Spinal cord (tissue), 10 donors: ENCODE measurements at places on chromosomes 3 and 15. TPM values are rescaled to one million over a fixed set of nuclear protein-coding genes. Genes with fewer than 3 reads are reported as not detected.
A peak's percentile ranks its signal among the peaks of the same experiment; 100 is the strongest.

- DNase-seq: no peak
Observed at GRCh38 chr15:99721104-99721778, 12.0 kb downstream of the LYSMD4 start.

GRCh38 chr3:54211097-54211496, 88.7 kb downstream of the CACNA2D3 start:
- DNase-seq: no peak

DNA sequence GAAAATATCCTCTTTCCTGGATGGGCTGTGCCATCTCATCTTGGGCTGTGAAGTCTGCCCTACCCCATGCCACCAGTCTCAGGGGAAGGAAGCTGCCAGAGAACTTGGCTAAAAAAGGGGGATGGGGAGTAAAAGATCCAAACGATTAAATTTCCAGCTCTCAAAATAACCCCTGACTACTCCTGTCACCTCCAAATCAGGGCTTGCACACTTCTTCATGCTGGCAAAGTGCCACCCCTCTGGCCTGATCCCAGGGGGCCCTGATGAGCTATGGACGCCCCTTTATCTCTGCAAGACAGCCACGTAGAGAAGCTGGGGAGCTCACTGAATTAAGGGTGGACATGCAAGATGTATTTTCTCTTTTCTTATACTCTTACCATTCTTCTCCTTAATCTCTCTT, 1.2 kb upstream of the MLF1 start:
- DNase-seq: peak; percentile 5

GRCh38 chr3:195179776-195180489, 91.0 kb downstream of the XXYLT1 start:
- no peak for DNase-seq

GRCh38 chr15:38706956-38707355, 142.3 kb upstream of the RASGRP1 start:
- DNase-seq: no peak

DNA sequence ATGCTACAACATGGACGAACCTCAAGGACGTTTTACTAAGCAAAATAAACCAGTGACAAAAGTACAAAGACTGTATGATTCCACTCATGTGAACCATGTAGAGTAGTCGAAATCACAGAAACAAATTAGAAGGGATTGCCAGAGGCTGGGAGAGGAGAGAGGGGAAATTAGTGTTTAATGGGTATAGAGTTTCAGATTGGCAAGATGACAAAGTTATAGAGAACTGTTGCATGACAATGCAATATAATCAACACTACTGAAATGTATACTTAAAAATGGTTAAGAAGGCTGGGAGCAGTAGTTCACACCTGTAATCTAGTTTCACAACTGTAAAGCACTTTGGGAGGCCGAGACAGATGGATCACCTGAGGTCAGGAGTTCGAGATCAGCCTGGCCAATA, 36.9 kb downstream of the PLS1 start:
- no peak for DNase-seq

DNA sequence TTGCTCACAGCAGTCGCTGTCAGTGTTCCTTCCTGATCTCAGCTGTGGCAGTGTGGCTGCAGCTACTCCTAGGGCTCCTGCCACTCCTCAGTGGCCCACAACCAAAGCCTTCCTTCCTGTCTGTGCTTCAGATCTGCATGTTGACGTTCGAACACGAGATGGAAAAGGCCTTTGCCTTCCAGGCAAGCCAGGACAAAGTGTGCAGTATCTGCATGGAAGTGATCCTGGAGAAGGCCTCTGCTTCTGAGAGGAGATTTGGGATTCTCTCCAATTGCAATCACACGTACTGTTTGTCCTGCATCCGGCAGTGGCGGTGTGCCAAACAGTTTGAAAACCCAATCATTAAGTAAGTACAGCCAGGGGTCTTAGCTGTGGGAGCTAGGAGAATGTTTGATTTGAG, 17.8 kb downstream of the MKRN2 start:
- DNase-seq: no peak

GRCh38 chr15:94293411-94294402, 62.3 kb downstream of the MCTP2 start:
- DNase-seq: no peak

Gene TM6SF1
- total RNA-seq: 15.6 TPM
